ENCODE measurements at places on chromosomes 12 and 14.

DNA sequence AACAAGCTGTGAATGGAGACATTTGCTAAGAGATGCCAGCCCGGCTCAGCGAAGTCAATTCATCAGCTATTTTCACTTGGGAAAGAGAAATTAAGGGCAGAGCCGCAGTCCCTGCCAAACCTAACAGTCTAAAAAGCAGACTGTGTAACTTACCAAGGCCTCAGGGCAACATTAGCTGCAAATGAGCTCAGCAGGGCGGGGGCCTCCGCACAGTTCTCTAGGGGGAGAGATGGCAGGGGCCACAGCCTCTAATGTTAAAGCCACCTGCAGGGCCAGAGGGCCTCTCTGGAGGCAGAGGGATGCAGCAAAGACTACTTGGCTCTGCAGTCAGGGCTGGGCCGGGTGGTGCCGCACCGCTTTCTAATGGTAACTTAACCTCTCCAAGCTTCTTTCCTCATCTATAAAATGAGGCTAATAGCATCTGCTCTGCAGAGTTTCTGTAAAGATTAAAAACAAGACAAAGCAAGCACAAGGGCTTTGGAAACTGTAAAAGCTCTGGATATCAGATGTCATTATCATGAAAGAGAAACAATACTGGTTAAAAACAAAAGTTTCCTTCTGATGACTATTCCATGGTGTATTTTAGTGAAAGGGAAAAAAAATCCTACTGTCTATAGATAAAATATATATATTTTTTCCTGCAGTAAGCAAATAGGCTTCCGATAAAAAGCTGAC is 13.4 kb upstream of the GPRC5A start:
- DNase-seq, result no peak

GRCh38 chr12:58566599-58566998 is 353.7 kb downstream of the LRIG3 start:
- DNase-seq, result no peak

- DNase-seq, result no peak
Measured at GRCh38 chr14:76432827-76433752, 57.2 kb downstream of the ESRRB start.

DNA sequence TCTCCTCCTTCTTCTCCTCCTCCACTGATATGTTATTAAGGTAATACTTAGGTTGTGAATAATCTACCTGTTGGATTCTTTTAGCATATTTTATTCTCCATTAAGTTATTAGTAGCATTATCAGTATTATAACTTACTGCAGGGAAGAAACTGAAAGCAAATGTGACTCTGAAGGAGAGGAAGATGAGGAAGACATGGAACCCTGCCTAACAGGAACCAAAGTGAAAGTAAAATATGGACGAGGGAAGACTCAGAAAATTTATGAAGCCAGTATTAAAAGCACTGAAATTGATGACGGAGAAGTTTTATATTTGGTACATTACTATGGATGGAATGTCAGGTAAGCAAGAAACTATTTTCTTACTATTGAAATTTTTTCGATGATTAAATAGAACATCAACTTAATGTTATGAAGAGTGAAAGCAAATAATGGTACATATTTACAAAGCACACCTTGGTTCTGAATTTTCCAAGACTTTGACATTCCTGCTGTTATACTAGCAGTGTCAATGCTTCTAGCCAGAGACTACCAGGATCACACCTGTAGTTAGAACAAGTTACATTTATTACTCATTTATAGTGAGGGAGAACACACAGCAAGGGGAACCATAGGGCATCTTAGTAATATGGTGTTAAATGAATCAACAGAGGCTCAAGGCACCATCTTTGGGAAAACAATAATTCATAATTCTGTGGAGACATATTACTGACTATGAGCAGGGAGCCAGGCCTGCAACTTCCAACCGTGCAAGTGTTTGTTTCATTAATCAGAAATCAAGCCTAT is 42.0 kb upstream of the TOMM20L start:
- DNase-seq, result no peak

DNA sequence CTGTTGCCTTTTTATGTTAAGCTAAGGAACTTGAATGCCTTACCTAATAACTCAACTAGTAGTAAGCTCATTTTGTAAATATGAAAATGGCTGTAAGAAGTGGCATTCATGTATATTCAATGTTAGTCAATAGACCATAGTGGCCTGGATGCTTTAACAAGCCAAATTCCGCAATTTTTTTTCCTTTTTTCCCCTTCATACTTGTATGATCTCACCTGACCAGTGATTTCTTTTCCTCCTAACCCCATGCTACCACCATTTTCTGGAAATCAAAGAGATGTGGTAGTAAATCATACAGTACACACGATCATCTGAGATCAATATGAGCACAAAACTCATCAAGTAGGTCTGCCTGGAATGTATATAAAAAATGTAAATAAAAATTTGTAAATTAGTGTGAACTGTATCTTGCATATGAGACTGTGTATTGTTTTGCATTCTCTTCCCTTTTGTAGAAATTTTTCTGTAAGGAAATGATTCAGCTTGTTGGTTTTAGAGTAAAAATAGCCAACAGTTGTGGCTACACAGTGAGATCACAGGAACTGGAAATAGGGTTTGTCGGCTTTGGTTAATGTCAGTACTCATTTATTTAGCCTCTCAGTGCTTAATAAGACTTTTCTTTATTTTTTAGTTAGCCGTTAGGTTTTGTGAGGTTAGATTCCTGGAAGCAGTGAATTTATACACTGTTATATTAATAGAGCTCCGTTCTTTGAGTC is 62.5 kb downstream of the ETNK1 start:
- DNase-seq, result peak; percentile 13

DNA sequence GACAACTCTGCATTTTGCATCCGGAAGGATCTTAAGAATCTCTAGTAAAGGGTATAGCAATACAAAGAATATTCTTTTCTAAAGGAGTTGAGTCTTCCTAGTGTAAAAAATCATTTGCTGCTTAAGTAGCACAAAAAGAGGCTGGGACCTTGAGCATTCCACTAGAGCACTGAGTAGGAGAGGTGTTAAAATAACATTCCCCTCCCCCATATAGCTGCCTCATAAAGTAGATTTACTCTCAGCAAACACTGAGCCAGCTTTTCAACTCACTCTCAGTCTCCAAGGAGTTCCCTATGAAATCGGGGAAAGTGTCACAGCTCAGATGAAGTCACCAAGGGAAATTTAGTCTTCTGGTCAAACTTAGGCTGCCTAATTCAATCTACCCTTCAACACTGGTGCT is 592.7 kb downstream of the ETNK1 start:
- no peak for DNase-seq

DNA sequence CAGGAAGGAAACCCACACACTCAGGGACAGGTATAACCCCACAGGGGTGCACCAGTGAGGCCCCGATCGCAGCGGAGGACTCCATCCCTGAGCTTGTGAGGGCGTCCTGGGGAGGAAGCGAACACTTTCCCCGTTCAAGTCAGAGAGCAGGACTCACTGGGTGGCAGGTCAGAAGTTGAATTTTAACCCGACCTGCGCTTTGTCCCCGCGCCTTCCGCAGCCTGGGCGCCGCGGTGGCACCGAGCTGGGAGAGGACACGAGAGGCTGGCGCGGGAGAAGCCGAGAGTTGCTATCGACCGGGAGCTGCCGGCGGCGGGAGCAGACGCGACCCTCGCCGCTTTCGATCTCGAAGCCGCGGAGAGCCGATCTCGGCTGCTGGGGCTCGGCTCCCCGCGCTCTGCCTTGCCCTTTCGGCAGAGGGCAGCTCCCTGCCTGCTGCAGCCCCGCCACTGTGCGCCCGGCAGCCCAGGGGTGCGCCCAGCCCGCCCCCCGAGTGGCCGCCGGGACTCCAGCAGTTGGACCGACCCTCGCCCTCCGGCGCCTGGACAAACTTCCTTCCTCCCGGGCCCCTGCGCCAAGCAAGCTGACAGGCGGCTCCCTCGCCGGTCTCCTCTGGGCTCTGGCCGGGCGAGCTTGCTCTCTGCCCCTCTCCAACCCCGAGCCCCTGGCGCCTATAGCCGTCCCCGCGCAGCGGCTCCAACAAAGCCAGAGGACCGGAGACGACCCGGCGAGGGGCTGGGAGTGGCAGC is 918 bp downstream of the LIN7A start:
- DNase-seq, result peak; percentile 44

GRCh38 chr12:107404981-107405380 is 280.6 kb upstream of the PWP1 start:
- no peak for DNase-seq

DNA sequence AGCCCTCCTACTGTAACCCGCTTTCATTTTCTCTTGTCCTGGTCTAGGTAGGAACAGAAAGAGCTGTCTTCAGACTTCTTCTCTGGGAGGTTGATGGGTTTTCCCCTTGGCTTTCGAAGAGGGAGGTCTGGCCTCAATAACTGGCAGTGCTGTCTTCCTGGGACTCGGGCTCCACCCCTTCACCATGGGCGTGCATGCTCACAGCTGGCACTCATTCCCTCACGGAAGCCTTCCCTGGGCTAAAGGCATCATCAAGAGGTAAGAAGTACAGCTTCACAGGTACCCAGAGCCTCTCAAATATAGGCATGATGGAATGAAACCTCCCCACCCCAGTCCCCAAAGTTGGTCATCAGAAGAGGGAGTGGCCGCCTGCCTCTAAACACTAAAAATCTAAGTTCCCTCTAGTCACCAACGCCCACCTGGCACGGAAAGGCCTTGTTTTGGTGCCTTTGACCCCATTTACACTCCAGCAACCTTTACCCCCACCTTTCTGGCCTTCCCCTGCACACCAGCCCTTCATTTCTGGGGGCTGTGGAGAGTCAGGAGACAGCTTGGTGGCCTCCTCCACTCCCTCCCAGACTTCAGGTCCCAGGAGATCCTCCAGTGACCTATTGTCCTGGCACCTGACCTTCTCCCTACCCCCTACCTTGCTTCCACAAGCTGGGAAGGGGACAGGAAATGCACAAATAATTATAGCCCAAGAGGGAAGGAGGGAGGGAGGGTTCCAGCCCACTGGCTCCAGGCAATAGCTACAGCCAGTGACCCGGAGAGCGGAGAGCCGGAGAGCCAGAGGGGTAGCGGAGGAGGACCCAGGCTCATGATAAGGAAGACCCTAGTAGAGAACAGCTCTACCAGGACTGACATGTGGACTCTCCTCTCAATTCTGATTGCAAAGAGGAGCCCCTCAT is 2.8 kb downstream of the RAPGEF3 start:
- DNase-seq, result no peak

DNA sequence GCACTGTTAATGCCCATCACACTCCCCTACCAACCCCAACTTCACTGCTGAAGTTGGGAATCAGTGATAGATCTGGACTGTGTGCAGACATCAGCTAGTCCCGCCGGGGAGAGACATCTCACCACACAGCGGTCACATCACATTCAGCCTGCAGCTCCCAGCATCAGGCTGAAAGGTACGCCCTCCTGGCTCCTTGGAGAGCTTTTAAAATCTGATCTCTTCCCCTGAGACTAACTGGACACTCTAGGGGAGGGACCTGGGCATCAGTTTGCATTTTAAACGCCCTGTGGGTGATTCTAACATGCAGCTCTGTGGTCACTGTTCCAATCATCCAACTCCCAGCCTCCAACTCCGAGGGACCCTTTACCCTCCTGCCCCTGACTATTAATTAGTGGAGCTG is 58.4 kb downstream of the CCDC85C start:
- no peak for DNase-seq

GRCh38 chr14:24578558-24578957 is 2.5 kb upstream of the CTSG start:
- no peak for DNase-seq

- no peak for DNase-seq
Measured at GRCh38 chr12:24759155-24759554, 189.7 kb downstream of the BCAT1 start.

- no peak for DNase-seq
Measured at GRCh38 chr12:105906561-105906960, 232.2 kb downstream of the NUAK1 start.

DNA sequence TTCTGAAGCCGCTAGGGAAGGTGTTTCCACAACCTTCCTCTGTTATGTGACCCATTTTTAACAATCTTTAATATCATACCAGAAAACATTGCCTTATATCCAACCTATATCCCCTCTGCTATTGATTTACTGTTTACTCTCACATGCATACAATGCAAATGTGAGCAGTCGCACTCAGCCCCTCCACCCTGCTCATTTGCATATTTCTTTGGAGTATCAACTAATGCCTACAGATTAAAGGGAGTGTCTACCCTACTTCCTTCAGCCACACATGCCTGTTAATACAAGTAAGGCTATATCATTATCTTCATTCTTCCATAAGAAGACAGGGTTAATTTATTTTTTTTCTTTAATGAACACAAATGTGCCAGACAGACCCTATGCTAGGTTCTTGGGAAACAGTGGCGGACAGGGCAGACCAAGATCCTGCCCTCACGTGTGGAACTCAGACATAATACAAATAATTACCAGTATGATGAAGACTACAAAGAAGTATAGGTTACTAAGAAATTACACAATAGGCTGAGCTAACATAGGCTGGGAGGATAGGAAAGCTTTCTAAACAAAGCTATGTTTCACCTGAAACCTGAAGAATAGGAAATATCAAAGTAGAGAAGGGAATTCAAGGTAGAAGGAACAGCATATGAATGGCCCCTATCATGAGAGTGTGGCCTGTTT is 107.3 kb upstream of the MDM1 start:
- DNase-seq, result no peak

GRCh38 chr12:29416748-29417147 is 35.8 kb upstream of the ERGIC2 start:
- no peak for DNase-seq

DNA sequence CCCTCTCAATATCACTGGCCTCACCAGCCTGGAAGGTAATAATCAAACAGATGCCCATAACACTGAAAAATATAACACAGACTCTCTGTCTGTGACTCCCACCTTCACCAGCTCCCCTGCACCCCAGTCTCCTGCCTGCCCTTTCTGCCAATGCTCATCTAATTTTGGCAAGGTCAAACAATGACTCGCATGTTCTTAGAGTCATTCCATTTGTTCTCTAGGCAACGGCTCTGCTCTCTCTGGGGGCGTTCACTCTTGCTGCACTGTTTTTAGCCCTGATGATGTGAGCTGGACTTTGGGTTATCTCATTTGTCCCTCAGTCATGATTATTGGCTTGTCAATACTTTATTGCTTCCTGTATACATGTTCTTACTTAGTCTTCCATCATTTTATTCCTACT is 691.8 kb downstream of the FLRT2 start:
- DNase-seq, result no peak

All from muscle of arm (tissue), 14 donors.